ENCODE measurements at places on chromosomes 16 and 17.

DNA sequence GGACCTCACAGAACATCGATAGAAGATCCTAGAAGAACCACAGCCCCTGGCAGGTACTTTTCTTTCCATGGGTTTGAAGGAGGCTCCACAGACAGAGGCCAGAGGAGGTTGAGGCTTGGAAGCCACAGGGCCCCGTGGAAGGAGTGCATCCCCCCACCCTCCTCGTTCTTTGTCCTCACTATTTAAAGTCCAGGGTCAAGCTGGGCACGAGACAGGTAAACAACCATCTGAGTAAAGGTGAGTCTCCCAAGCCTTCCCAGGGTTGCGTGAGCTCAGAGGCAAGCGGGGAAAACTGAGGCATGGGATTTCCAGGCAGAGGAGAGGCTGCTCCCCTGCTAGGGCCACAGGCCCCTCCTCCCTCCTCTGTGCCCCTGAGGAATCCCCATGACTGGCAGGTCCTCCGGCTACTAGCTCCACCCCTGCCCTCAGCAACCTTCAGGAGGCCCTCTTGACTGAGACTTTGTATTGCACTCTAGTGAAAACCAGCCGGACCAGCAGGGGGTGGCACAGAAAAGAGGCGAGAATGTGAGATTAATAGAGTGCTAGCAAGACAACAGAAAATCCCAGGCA is 927 bp upstream of the SULT1A2 start:
- DNase-seq, result no peak

DNA sequence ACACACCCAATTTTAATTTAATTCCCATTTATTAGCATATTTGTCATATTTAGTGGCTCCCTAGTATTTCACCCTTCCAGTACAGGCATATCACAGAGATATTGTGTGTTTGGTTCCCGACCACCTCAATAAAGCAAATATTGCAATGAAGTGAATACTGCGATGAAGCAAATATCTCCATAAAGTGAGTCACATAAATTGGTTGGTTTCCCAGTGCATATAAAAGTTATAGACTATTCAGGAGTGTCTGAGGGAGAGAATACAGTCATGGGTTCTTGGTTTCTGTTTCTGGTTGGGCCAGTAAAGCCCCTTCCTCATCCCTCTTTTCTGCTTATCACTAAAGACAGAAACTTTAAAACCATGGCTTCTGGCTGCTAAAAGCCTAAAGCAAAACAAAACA is 295.4 kb upstream of the AXIN2 start:
- peak; percentile 14 for DNase-seq

DNA sequence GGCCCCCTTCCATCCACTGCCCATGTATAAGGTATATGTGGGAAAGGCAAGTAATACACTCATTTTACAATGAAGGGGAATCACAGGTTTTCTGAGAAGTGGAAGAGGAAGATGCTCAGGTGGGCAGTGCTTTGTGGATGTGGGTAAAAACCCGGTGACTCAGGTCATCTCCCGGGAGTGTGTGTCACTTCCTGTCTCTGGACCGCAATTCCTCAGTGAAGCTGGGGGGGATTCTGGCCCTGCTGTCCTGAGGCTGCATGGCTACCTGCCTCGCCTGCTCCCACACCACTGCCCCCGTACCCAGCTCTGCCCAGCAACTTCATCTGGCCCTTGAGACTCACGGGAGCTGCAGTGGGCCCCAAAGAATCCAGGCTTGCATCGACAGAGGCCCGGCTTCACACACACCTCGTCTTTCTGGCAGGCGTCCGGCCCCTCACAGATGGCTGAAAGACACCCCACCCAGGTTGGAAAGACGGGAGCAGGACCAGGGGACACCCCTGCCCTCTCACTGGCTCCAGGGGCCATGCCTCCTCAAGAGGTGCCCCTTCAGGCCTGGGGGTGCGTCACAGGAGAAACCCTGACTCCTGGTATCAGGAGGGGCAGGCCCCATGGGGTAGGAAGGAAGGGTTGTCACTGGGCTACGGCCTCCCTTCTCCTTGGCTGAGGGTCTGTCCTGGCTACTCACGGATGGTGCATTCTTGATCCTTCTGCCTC is 882 bp downstream of the SCARF1 start:
- no peak for DNase-seq

GRCh38 chr16:78461087-78461486 is 361.6 kb downstream of the WWOX start:
- DNase-seq, result no peak

GRCh38 chr17:42276609-42277341 is 584 bp upstream of the STAT5B start:
- peak; percentile 89 for DNase-seq

DNA sequence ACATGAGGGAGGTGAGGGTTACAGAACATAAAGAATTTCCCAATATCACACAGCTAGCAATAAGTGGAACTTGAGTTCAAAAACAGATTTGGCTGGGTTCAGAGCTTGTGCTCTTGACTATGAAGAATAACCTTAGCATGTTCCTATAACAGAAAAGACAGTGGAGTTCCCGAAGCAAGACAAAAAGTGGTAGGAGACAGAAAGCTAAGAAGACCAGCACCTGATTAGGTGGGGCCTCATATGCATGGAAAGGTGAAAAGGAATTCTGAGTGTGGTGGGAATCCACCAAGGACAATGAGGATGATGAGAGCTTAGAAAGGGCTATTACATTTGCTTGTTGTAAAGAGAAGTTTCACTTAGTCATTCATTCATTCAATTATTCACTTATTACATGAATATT is 26.6 kb upstream of the CDYL2 start:
- DNase-seq, result no peak

DNA sequence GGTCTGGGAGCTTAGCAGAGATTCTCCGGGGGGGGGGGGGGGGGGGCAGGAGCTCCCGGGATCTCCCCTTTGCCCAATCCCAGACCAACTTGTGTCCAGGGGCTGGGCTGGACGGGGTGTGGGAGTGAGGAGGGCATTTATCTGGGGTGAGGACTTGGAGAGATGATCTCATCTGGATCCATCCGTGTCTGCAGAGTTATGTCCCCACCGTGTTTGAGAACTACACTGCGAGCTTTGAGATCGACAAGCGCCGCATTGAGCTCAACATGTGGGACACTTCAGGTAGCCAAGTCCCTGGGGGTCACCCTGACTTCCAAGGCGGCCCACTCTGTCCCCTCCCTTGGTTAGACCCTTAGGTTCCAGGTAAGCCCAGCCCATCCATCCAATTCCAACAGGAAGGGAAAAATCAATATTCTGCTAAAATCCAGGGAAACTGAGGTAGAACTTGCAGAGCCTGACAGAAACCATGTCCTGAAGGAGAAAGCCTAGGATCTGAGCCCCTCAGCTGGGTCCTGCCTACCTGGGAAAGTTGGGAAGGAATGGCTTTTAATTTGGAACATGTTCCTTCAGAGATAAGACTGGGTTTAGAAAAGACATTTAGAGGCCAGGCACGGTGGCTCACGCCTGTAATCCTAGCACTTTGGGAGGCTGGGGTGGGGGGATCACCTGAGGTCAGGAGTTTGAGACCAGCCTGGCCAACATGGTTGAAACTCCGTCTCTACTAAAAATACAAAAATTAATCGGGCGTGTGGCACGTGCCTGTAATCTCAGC is 921 bp downstream of the RND2 start:
- no peak for DNase-seq

GRCh38 chr17:43779145-43780125 is 658 bp upstream of the DUSP3 start:
- DNase-seq, result no peak

GRCh38 chr17:1829592-1830257 is at the start of the genes RPA1 and SMYD4:
TSS of gene RPA1 (plus strand) at chr17:1830005. CDS start at chr17:1830094, 89 bp downstream.
TSS of gene SMYD4 (minus strand) at chr17:1829902. CDS start at chr17:1827994, 1,908 bp downstream.
- DNase-seq, result peak; percentile 85

- DNase-seq, result peak; percentile 94
Observed at GRCh38 chr17:34312080-34312479, 7.2 kb upstream of the CCL8 start.

DNA sequence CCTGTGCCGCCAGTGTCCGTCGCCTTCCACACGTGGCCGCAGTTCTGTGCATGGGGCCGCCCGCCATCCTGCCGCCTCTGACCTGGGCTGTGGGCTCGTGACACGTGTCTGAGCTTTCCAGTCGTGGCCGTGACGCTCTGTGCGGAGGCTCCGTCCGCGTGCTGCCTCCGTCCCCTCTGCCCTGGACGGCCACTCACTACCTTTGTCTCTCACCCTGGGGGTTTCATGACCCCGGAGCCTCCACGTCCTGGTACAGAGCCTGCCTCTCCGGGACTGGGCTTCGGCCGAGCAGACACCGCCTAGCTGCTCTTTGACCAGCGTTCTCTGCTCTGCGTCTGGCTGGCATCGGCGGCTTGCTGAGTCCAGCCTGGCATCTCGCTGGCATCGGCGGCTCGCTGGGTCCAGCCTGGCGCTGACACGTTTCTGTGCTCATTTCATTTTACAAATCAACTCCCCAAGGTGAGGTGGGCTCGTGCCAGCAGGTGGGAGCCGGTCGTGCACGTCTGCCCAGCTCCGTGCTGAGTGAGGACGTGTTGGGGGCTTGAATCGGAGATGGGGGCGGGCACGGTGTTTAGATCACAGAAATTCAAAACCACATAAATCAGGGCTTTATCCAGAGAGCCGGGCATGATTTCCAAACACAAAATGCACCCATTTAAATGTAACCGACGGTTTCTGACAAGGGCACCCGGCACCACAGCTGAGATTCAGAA is 44.3 kb upstream of the GNG13 start:
- DNase-seq, result no peak

GRCh38 chr16:82846806-82847205 is 220.0 kb downstream of the CDH13 start:
- DNase-seq, result no peak

- DNase-seq, result no peak
Observed at GRCh38 chr17:34793231-34793908, 167.9 kb downstream of the CCT6B start.

DNA sequence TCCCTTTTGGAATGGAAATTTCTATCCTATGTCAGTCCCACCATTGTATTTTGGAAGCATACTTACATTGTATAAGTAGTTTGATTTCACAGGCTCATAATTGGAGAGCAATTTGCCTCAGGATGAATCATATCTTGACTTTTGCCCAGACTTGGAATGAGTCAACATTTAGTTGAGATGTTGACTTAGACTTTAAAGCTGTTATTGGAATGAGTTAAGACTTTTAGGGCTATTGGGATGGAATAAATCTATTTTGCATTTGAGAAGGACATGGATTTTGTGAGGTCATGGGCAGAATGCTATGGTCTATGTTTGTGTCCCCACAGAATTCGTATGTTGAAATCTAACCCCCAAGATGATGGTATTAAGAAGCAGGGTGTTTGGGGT is 12.2 kb upstream of the ZNF594 start:
- DNase-seq, result peak; percentile 46

- DNase-seq, result no peak
Observed at GRCh38 chr16:49274591-49274990, 7.0 kb downstream of the CBLN1 start.

GRCh38 chr16:49749816-49750215 is 106.1 kb downstream of the ZNF423 start:
- DNase-seq, result no peak

DNA sequence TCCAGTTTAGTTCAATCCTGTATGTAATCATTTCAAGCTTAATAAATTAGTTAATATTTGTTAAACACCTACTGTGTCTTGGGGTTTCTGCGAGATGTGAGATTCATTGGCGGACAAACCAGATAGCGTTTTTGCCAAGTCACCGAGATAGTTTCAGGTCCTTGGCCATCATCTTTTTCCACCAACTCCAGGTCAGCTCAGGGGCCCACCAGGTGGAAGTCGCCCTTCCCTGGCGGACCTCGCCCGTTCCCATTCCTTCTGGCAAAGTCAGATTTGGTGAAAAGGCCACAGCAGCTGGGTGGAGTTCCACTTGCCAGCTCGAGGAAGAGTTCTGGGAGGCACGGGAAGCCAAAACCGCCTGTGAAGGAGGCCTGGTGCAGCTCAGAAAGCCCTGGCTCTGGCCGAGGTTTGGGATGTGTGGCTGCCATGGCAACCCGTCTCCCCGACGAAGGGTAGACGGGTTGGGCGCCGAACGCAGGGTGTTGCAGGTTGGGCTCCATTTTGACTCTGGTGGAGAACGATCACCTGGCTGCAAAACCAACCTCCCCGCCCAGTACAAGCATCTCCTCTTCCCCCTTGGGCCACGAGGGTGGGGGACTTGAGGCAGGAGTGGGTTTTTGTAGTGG is 39.5 kb downstream of the CMIP start:
- DNase-seq, result no peak

DNA sequence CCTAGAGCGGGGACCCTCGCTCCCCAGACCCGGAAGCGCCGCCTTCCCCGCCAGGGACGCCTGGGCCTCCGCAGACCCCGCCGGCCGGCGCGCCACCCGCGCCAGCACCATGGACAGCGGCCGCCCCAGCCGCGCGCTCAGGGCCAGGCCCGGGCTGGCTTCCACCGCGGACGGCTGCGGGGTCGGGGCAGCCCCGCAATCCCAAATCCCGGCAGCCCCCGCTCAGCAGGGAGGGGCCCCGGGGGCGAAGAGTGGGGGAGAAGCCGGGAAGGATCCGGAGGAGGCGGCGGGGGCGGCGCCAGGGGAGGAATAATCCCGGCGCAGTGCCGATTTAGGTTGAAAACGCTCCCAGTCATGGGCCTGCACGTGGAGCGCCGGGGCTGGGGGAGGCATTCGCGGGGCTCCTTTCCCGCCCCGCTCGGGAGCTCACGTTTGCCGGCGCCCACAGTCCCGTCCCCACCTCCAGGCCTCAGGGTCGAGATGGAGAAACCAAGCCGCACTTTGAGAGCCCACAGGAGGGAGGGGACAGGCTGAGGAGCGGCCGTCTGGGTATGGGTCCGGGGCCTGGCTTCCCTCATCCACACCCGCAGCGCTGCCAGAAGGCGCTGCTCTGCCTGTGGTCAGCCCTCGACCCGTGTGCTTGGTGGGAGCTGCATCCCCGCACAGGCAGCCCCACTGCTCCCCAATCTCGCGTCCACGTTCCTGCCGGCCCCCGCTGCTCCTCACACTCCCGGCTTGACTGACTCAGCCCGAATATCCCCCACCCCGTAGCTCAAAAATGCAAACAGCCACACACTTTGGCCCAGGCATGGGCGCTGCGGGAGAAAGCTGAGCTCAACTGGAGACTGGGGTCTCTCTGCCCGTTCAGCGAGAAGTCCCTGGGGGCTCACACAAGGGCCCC is 4.7 kb downstream of the FBXL16 start:
- no peak for DNase-seq

GRCh38 chr17:15483431-15483830 is 16.0 kb upstream of the CDRT4 start:
- no peak for DNase-seq

DNA sequence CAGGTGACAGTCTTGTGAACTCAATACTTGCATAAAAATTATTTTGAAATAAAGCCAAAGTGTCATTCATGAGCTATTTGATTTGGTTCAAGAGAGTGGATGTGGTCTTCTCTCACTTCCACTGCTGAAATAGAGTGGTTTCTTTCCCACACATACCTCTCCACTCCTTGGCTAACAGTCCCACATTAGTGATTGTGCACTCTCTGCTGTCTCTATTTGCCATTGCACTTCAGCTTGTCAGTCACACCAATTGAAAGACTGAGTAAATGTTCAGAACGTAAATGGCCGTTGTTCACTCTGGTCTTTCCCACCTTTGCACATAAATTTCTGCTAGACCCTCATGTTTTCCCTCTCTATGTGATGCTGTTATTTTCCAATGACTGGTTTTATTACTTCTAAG is 197.5 kb downstream of the FTO start:
- DNase-seq, result no peak

- no peak for DNase-seq
Observed at GRCh38 chr17:50015146-50015545, 20.1 kb upstream of the DLX3 start.

Measured in cardiac fibroblast (primary cell).